ENCODE measurements at places on chromosomes 12 and 14.
A peak's percentile ranks its signal among the peaks of the same experiment; 100 is the strongest.

- DNase-seq: no peak
Observed at GRCh38 chr12:92571169-92571568, 131.6 kb upstream of the PLEKHG7 start.

- DNase-seq: no peak
Observed at GRCh38 chr12:76879710-76880518, 1.1 kb upstream of the CSRP2 start.

DNA sequence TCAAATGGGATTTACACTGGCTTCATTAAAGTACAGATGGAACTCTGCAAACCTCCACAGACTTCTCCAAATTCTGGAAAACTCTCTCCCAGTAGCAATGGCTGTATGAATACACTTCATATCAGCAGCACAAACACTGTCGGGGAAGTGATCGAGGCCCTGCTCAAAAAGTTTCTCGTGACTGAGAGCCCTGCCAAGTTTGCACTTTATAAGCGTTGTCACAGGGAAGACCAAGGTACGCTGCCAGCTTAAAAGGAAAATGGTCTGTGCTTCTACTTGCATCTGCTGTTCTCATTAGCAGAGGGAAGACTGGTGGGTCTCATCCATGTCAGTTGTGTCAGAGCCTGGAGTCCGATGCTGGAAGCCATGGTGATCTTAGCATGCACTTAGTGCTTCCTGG is 71.0 kb downstream of the GNS start:
- no peak for DNase-seq

- DNase-seq: no peak
Observed at GRCh38 chr12:102990419-102990818, 32.9 kb downstream of the ASCL1 start.

DNA sequence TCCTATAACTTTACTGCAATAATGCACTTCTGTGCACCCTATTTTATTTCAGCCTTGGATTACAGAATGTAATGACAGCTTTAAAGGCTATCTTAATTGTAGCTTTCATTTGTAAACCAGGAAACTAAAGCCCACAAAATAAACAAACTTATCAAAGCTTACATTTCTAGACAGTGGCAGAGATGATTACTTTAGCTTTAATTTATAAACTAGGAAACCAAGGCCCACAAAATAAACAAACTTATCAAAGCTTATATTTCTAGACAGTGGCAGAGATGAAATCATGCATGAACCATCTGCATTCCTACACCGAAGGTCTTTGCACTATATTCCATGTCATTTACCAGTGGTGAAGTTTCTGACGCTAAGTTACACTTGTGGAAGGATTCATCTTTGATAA is 74.4 kb downstream of the PRKD1 start:
- no peak for DNase-seq

- DNase-seq: no peak
Observed at GRCh38 chr12:101764051-101764792, 25.0 kb upstream of the SYCP3 start.

DNA sequence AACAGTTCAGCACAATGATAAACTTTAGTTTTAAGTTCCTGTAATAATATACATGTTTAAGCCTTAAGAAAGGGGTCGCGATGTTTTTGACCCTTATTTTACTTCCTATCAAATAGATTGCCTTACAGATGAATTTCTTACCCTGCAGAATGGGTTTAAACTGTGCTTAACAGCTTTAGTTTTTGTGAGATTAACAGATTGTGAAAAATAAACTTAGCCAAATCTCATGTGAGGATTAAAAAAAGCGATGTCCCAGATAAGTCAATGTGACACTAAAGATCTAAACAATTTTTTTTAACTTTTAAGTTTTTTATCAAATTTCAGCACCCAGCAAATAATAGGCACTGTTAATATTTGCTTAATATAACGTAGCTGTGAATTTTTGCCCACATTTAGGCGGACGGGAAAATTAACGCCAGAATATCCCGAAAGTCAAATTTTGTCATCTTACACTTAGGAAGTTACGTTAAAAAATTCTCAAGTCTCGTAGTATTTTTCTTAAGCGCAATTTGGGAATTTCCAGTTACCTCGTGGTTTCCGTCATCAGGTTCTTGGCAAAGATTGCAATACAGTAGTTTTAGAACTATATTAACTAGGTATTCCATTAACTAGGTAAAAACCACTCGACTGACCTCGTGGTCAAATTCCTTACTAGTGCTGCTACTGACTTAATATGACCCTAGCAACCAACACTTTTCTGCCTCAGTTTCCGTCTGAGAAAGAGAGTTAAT is 1.2 kb downstream of the HNRNPC start:
- no peak for DNase-seq

DNA sequence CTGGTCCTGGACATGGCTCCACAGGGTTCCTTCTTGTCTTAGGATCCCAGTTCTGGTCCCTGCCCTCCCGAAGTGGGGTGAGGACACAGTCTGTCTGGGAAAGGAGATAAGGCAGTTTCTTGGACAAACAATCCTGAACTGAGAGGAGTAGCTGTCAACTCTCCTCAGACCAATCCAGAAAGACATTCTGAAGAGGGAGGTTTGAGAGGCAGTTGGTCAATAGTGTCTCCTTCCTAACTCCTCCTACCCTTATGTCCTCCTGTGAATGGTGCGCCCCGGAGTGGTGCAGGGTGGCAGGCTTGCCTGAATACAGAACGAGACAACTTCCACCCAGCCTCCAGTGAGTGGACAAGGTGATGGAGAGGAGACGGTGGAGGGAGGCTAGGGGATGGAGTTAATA is 15.4 kb upstream of the ASIC1 start:
- DNase-seq: no peak

DNA sequence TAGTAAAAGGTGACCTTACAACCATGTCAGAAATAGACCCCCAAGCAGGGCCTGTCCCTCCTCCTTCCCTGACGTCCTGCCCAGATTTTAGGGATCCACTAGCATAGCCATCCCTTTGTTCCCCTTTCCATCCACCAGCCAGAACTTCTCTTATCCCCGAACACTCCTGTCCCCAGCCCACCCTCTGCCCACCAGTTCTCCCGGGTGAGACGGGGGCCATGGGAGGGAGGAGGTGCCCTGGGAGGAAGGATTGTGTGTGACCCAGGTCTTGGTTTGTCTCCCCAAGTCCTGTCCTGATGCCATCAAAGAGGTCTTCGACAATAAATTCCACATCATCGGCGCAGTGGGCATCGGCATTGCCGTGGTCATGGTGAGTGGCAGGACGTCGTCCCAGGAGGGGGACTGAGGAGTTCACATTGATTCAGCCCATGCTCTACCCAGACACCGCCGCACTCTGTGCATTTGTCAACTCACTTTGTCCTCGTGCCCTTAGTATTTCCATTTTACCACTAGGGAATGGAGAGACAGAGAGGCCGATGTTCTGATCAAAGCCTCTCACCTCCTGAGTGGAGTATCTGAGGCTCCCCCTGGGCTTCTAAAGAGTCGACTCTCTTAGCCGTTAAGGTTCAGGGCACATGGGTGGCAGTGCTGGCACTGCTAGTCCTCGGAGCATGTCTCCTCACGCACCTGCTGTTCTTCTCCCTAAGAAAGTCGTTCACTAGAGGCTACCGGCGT is 35.9 kb downstream of the CD9 start:
- DNase-seq: no peak

- peak; percentile 75 for DNase-seq
Observed at GRCh38 chr12:96070670-96071279, 35.4 kb upstream of the LTA4H start.

GRCh38 chr14:22800346-22800745 is 14.9 kb downstream of the SLC7A7 start:
- DNase-seq: no peak

- DNase-seq: no peak
Observed at GRCh38 chr12:104219908-104220404, 4.4 kb downstream of the TXNRD1 start.

- no peak for DNase-seq
Observed at GRCh38 chr14:49212721-49213120, 373.5 kb downstream of the RPS29 start.

DNA sequence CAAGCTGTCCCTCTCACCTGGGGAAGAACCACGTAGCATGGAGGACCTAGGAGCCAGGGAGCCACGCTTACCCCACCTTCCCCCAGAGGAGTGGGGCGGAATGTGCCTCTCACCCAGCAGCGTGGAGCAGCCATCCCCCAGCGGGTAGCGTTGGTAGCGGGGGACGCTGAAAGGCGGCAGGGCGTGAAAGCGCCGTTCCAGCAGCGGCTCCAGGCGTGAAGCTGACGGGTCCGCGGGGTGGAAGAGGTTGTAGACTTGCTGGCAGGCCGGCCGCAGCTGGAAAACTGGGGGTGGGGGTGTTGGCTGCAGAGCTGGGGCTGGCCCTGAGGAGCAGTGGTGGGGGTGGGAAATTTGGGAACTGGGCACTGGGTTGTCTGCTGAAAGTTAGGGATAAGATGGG is 11.9 kb downstream of the ARL6IP4 start:
- DNase-seq: no peak

DNA sequence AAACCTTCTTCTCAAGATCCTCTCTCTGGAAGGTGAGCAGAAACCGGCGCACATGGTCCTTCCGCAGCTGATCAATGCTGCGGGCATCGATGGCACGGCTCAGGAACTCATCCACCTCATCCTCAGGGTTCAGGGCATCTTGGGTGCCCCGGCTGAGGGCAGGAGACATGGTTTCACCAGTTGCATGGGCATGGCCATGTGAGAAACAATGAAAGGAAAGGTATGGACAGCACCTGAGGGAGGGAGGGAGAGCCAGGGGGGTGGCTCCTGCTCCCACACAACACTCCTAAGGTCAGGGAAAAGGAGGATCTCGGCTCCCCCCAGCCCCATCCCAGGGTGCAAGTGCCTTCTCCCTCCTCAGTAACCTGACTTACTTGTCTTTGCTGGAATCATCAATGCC is 13.6 kb downstream of the ADCY6 start:
- DNase-seq: no peak

- no peak for DNase-seq
Observed at GRCh38 chr12:13474381-13474780, 277.9 kb downstream of the EMP1 start.

DNA sequence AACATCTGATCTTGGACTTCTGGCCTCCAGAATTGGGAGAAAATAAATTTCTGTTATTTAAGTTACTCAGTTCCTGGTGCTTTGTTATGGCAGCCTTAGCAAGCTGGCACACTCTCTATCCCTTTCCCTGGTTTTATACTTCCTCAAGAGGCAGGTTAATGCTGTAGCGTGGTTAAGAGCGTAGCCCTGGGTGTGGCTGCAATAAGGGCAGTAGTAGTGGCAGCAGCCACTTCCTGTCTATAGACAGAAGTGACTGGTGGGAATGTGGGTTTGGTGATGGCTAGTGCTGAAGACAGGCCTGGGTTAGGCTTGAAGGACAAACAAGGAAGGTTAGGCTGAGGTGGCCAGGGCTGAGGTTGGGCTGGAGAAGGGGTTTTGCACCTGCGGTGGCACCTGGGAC is 3.6 kb upstream of the LGALS3 start:
- DNase-seq: no peak

DNA sequence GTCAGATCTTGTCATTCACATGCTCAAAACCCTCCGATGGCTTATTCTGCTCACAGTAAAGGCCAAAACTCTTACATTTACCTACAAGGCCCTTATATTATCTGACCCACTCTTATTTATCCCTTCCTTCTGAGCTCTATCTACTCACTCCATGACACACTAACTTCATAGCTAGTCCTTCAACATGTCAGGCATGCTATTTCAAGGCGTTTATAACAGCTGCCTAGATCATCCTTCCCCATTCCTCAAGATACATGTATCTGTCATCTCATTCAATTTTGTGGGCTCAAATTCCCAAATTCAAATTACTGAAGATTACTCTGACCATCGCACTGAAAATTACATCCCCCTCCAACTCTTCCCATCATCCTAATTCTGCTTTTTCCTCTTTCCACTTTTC is 6.9 kb downstream of the MIS18BP1 start:
- no peak for DNase-seq

- DNase-seq: no peak
Observed at GRCh38 chr14:82636426-82636825, 1102.8 kb upstream of the SEL1L start.

DNA sequence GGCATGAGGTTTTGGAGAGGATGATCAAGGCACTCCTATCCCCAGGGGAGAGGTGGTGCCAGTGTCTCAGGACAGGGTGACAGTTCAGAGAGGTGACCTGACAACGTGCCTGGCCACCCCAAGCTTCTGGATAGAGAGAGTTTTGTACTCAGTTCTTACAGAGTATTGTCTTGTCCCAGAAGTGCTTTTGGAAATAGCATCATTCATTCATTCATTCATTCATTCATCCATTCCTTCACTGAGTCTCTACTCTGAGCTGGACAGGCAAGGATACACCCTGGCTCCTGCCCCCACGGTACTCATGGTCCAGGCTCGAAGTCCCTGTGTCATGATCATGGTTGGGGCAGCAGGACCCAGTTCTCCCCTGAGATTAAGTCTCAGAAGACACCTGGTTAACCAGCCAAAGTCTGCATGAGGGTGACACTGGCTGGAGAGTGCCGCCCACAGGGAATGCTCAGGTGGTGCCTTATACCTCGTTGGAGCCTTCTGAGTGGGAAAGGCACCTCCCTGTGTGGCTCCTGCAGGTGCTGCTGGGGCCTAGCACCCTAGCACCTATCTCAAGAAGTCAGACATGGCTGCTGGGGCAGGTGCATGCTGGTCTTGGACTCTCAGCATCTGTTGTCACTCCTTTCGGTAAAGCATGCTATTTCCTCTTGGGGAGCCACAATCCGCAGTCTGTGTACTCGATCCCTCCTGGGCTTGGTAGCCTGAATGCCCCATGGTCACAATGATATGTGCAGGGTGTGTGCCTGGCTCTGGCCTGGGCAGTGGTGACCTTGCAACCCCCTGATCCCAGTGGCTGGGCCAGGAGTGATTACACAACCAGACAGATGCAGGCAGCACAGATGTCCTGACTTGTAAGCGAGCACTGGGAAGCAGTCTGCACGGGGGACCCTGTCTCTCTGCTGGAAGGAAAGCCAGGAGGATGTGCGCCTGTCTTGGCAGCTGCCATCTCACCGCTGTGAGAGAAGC is 57.8 kb downstream of the C14orf132 start:
- no peak for DNase-seq

DNA sequence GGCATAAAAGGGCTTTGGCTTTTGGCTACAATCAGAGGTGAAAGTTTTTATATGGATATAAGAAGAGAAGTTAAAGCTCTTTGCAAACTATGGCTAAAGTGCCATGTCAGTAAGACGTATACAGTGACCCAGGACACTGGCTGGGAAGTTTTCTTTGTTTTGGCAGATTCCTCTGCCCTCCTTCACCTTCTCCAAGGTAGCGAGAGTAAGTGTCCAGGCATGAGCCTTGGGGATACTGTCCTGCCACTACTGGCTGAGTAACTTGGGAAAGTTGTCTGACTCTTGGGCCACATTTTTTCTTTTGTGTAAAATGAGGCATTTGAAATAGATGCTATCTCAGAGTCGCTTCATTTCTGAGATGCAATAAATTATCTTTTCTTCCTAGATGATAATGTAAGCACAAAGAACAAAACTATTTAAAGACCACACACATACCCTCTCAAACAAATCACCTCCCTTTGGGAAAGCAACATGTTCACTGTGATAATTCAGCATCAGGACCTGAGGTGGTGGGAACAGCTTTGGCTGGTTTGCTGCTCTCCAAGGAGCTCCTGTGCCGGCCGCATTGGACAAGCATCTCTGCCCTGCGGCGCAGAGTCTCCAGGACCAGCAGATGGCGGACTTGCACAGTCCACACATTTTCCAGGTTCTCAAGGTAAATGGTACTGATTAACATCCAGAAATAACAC is 106.3 kb downstream of the PTCSC3 start:
- peak; percentile 57 for DNase-seq

- DNase-seq: no peak
Observed at GRCh38 chr14:54220071-54220703, 176.6 kb upstream of the CDKN3 start.

- no peak for DNase-seq
Observed at GRCh38 chr12:34393821-34394150, 371.5 kb downstream of the ALG10 start.

- no peak for DNase-seq
Observed at GRCh38 chr14:56661478-56661877, 81.9 kb downstream of the TMEM260 start.

- no peak for DNase-seq
Observed at GRCh38 chr12:47770086-47770726, 2.8 kb upstream of the SLC48A1 start.

All from NT2/D1 (cell line).